K562 (cell line): ENCODE measurements at places on chromosomes 5 and 9.

- DNase-seq = no peak
These were observed 349.2 kb upstream of the MEF2C start for GRCh38 chr5:89232139-89232603.

DNA sequence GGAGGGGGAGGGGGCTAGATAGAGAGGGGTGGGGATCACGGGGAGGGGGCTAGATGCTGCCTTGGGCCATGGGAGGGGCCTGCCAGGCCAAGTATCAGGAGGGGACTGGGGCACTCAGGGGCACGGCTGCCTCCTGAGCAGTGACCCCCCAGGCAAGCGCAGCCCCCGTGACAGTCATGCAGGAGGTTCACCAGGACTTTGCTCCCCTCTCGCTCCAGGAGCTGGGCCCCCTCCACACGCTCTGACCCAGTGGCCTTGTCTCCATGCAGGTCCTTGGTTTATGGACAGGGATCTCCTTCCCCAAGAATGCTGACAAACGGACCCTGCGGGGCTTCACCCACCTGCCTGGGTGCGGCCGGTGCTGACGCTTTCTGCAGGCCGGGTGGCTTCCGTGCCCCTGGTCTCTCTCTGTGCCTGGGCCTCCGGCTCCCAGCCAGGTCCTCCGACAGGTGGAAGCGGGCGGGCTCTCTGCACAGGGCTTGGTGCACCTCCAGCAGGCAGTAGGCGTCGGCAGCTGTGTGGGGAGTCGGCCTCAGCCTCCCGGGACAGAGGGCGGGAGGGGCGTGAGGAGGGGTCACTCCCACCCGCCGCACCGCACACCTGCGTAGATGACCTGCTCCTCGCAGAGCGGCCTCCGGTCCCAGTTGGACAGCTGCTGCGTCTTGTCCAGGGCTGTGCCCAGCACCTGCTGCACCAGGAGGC lies 46.8 kb upstream of the NRARP start:
- DNase-seq = no peak

GRCh38 chr5:174217527-174217926 lies 172.0 kb downstream of the NSG2 start:
- DNase-seq = peak; percentile 3

- no peak for DNase-seq
These were observed 157.7 kb downstream of the CEP120 start for GRCh38 chr5:123265551-123265950.

- no peak for DNase-seq
These were observed 2.0 kb downstream of the ASTN2 start for GRCh38 chr9:117412841-117413240.

GRCh38 chr5:160665460-160665859 lies 186.6 kb downstream of the ATP10B start:
- DNase-seq = no peak

DNA sequence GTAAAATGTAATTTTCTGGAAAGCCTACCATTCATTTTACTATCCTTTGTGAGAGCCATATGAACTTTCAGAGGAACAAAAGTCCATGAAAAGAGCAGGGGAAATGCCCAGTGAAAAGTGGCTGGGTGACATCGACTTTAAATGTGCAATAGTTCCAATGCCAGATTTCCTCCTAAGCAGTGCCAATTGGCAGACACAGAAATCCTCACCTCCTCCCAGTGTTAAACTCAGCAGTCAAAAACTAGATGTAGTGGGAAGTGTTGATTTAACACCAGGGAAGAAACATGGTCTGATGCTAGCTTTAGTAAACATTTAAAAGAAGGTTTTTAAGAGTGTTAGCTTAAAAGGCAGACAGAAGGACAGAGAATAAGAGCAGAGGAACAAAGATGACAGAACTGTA lies 2055.2 kb downstream of the MAT2B start:
- no peak for DNase-seq

DNA sequence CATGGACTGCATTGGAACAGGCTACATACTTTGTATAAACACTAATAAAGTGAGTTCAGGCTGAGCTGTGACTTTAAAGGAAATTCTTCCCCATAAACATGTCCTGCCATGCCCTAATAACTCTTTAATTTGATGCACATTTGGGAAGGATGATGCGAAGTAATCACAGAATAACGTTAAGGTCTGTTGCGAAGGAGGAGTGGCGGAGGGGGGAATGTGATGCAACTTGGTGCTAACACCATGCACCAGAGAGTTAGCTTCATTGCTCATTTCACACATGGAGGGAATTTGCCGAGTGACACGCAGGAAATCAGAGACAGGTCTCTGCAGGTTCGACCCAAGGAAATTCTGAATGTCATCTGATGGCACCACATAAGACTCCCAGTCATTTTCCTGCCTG lies 32.9 kb downstream of the SLIT3 start:
- no peak for DNase-seq

- DNase-seq = no peak
These were observed 84.6 kb downstream of the CEMIP2 start for GRCh38 chr9:71683598-71684235.

GRCh38 chr5:145531038-145531734 lies 304.0 kb downstream of the PRELID2 start:
- no peak for DNase-seq

- peak; percentile 63 for DNase-seq
These were observed 722 bp downstream of the SLC22A4 start for GRCh38 chr5:132294728-132295504.
